ENCODE measurements at places on chromosomes 6 and 20.

DNA sequence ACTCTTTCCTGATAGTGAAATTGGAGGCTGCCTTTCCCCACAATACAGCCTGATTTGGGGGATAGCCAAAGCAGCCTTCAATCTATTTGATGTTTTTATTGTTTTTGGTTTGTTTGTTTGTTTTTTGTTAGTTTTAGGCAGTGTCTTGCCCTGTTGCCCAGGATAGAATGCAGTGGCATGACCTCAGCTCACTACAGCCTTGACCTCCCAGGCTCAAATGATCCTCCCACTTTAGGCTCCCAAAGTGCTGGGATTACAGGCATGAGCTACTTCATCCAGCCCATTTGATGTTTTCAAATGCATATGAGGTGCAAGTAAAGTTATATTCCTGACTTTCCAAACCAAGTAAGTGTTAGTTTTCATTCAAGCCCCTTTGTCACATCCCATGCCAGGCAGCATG is 41.3 kb upstream of the SEC63 start:
- no peak for DNase-seq

- peak; percentile 16 for DNase-seq
Measured at GRCh38 chr6:133809406-133809805, 79.5 kb upstream of the TCF21 start.

GRCh38 chr20:58665606-58666005 is 14.5 kb downstream of the STX16 start:
- DNase-seq, result no peak

- DNase-seq, result peak; percentile 28
Measured at GRCh38 chr6:81978230-81978629, 225.7 kb upstream of the TENT5A start.

DNA sequence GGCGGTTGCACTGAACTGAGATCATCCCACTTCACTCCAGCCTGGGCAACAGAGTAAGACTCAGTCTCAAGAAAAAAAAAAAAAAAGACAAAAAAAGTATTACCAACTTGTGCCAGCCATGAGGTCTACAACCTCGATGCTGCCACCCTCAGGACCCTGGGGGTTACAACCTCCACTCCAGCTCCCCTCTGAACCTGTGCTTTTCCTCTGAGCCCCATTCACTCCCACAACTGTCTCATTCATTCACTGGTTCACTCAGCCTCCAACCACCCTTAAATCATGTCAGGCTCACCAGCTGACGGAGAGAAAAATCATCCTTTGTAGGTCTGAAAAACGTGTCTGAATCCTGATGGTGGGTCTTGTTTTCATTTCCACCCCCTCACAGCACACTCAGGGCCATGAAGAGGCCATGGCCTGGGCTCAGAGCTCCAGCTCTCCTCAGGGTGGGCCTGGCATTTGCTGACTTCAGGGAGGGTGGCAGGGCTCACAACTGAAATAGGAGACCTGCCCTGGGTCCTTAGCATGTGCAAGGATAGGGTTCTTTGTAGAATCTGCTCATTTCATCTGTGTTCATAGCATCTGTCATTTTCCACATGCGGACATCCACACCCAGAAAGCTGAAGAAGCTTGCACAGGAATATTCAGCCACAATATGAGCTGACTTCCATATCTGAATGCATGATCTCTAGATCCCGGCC is 1.9 kb upstream of the ULBP1 start:
- peak; percentile 37 for DNase-seq

GRCh38 chr6:33207552-33208090 is 679 bp upstream of the RING1 start:
- DNase-seq, result peak; percentile 62

DNA sequence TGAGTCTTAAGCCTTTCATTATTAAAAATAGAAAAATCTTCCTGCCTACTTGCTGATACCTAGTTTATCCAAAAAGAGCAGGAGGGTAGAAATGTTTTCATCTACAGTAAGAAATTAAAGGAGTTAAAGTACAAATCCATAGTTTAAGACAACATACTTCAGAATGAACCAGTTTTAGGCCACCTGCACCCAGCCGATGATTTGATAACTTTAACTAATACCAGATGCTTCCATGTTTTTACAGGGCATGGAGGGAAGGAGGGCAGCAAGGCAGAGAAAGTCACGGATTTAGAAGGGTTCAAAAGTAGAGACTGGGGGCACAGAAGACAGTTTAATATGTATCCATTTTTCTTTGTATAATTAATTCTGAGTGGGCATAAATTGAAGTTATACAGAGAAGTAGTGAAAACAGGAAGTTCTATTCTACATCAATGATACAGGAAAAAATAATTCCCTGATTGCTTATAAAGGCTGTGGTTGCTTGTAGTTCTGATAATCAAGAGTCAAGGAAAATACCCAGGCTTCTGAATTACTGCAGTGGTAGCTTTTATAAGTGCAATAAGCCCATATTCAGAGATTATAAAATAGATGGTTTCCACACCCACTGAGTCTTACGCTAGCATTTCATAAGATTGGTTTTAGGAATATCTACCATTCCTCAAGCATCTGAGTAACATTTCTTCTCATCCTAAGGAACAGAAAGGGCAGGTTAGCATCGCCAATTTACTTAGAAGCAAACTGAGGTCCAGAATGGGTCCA is 72.0 kb downstream of the GMDS start:
- no peak for DNase-seq

GRCh38 chr20:49490689-49491088 is 8.2 kb upstream of the KCNB1 start:
- DNase-seq, result no peak

GRCh38 chr6:111483736-111484632 is 966 bp upstream of the REV3L start:
- DNase-seq, result peak; percentile 96

Measured in EL (cell line).